ENCODE measurements at places on chromosomes 1 and 21.

DNA sequence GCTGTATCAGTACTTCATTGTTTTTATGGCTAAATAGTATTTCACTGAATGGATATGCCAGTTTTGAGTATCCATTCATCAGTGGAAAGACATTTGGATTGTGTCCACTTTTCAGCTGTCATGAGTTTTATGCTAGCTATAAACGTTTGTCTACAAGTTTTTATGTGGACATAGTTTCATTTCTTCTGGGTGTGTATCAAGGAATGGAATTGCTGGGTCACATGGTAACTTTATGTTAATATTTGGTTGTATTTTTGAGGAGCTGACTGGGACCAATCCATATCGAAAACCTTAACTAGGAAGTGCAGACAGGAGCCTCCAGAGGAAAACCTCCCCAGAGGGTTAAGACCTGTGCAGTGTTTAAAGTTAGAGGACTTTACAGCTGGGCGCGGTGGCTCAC is 31.8 kb upstream of the DISC1 start:
- no peak for DNase-seq

- peak; percentile 65 for DNase-seq
Observed at GRCh38 chr1:53807916-53808315, 30.2 kb downstream of the NDC1 start.

DNA sequence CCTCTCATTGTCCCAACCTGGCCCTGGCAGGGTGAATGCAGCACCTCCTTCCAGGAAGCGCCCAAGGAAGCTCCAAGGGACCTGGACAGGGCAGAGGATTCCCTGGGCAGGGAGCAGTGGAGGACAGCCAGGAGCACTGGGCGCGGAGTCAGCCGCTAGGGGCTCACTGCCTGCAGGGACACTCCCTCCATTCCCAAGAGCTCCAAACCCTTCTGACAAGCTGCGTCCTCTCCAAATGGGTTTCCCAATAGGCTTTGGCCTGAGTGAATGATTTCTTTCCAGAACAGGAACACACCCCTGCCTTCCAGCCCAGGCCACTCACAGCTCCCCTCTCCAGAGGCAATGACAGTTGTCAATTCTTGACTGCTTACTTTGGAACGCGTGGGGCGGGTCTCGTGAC is 128.5 kb upstream of the EDN2 start:
- no peak for DNase-seq

GRCh38 chr1:88276163-88276562 is 407.9 kb upstream of the PKN2 start:
- DNase-seq = no peak

DNA sequence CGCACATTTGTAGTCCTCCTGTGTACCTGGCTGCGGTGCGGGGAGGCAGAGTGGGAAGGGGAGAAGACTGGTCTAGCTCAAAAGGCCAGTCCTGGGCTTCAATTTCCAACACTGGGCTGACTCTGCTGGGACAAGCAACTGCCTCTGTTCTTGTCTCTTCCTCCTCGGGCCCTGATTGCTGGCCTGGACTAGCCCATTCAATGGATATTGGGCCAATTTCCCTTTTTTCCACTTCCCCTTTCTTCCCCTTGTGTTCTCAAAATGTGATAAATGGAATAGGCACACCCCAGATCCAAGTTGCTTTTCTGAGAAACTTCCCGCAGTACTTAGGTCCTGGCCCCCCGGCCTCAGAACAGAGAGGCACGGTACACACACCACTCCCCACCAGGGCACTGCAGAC is 48.2 kb downstream of the SPSB1 start:
- no peak for DNase-seq

DNA sequence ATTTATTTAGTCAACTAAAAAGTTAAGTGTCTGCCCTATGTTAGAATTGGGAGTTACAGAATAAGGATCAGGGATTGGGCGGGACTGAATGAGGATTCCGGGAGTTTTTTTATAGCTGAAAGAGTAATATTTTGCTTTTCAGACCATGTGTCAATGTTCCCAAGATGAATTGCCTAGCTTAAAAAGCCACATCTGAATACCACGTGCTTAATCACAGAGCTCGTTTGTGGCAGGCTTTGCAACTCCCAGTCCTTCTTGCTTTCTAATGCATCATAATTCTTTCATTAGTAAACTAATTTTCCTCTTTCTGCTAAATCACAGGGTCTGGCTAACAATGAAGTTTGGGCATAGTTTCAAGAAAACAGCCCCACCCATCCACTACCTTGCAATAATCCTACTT is 4.2 kb upstream of the BCL10 start:
- DNase-seq = no peak

GRCh38 chr1:218848009-218848408 is 325.7 kb upstream of the LYPLAL1 start:
- no peak for DNase-seq

- DNase-seq = no peak
Observed at GRCh38 chr1:17089506-17089905, 29.7 kb downstream of the PADI2 start.

DNA sequence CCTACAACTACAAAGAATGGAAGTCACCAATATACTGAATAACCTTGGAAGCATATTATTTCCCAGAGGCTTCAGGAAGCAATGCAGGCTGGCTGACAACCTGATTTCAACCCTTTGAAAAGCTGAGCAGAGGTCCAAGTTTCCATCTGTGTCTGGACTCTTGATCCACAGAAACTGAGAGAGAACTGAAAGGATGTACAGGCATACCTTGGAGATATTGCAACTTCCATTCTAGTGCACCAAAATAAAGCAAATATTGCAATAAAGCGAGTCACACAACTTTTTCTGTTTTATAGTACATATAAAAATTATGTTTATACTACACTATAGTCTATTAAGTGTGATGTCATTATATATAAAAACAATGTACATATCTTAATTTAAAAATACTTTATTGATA is 85.3 kb downstream of the TYW3 start:
- no peak for DNase-seq

- no peak for DNase-seq
Observed at GRCh38 chr1:11654137-11654938, at the start of the genes FBXO2 and FBXO44. TSS of gene FBXO2 (minus strand) at chr1:11654429. CDS start at chr1:11654340, 89 bp downstream. TSS of gene FBXO44 (plus strand) at chr1:11654877. CDS start at chr1:11655836, 959 bp downstream.

GRCh38 chr1:184156521-184157393 is 105.2 kb downstream of the TSEN15 start:
- DNase-seq = no peak

DNA sequence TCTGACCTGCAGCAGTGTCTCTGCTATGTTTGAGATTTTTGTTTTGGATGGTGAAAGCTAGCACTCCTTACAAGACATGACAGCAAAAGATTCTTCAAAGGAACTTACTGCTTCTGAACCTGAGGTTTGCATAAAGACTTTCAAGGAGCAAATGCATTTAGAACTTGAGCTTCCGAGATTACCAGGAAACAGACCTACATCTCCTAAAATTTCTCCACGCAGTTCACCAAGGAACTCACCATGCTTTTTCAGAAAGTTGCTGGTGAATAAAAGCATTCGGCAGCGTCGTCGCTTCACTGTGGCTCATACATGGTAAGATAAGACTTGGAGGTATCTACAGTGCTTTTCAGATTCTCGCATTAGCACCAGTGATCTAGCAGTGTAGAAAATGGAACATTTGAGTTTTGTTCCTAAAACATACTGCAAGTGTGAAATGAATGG is 200.2 kb downstream of the PDE4B start:
- DNase-seq = no peak

- DNase-seq = no peak
Observed at GRCh38 chr1:166410083-166410385, 243.2 kb upstream of the FAM78B start.

- no peak for DNase-seq
Observed at GRCh38 chr1:72516826-72517225, 234.5 kb upstream of the NEGR1 start.

- no peak for DNase-seq
Observed at GRCh38 chr1:65527707-65528503, 107.4 kb downstream of the LEPR start.

GRCh38 chr1:36149973-36150295 is 648 bp upstream of the TRAPPC3 start:
- no peak for DNase-seq

GRCh38 chr1:200379432-200379757 is 30.4 kb downstream of the ZNF281 start:
- DNase-seq = peak; percentile 78

GRCh38 chr1:170789063-170789462 is 125.1 kb downstream of the PRRX1 start:
- DNase-seq = no peak

DNA sequence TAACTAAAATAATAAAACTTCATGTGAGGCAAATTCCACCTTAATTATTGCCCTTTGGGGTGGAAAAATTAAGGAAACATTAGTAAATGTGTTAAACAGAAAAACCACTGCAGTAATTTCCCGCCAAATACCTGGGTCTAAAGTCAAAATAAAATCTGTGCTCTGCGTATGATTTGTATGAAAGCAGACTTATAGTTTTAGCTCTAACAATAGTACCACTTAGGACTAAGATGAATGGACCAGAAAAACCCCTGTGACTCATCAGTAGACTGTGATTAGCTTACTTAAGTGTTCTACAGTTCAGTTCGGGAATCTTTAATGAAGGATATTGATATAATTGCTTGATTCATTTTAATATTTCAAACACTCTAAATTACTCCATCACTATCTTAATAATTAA is 23.3 kb upstream of the C1orf105 start:
- peak; percentile 59 for DNase-seq

- DNase-seq = peak; percentile 12
Observed at GRCh38 chr1:186330758-186331157, 44.3 kb downstream of the TPR start.

- no peak for DNase-seq
Observed at GRCh38 chr1:114181356-114181755, 27.7 kb upstream of the SYT6 start.

DNA sequence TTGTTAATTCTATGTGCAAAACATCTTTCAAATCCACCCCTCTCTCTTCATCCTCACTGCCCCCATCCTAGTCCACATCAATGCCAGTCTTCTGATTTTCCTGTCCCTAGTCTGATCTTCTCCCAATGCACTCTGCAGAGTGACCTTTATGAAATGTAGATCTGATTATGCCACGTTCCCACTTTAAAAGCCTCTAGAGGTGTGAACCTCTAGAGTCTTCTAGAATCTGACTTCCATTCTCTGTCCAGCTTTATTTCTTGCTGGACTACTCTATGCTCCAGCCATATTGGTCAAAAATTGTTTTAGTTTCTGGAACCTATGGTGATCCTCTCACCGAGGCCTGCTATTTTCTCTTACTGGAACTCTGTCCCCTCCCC is 32.5 kb downstream of the ZNF648 start:
- no peak for DNase-seq

GRCh38 chr1:177355575-177355974 is 184.8 kb downstream of the BRINP2 start:
- peak; percentile 52 for DNase-seq

DNA sequence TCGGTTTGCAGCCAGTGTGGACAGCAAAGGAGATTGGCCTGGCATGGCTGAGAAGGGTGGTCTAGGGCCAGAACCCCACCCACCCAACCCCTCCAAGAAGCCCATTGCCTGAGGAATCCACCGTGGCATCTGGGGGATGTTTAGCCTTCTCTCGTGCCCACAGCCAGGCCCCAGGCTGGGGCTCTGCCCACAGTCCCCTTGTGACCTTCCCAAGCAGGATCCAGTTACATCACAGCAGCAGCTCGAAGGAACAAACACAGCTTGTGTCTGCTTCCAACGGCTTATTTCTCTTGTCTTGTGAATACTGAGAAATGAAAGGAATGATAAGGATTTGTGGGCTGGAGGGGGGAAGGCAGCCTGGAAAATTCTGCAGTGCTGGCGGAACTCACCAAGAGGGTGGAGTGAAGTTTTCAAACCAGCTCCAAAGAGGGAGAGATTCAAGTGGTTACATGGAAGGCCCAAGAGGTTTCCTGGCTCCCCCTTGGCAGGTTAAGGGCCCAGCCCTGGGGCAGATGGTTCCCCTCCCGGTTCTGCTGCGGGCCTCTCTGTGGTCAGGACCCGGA is 61.6 kb downstream of the DHRS3 start:
- peak; percentile 90 for DNase-seq

DNA sequence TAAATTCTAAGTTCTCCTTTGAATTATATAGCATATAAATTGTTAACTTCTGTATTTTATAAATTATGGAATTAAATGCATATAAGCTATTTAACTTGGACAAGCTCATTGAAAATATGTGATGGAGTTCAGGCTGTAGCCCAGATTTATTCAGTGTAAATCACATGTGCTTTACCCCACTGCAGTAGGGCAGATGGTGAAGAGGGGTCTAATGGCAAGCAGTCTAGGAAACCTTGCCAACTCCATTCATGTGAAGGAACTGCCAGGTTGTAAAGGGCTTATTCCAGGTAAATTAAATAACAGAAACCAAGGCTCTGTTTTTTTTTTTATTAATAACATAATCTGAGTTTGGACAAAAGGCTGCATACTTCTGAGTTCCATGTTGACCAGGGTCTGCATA is 243.2 kb downstream of the NCAM2 start:
- DNase-seq = no peak

GRCh38 chr1:155591770-155592169 is 18.2 kb upstream of the MSTO1 start:
- DNase-seq = peak; percentile 82

- DNase-seq = no peak
Observed at GRCh38 chr1:109265741-109266330, 16.5 kb downstream of the CELSR2 start.

DNA sequence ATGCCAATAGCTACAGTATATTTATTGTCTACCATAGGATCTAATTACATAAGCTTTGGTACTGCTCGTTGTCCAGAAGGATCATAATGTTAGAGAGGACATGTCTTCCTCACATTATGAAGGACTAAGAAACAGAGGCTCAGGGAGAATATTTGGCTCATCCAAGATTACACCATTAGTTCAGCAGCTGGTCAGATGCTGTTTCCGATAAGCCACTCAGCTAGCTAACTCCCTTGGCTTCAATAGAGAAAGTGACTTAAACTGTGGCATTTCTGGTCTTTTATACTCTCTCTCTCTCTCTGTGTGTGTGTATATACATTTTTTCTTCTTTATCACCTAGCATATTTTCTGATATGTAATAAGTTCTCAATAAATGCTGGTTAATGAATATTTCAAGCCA is 70.4 kb downstream of the DDR2 start:
- no peak for DNase-seq

GRCh38 chr21:43717967-43718871 is 710 bp upstream of the PDXK start:
- DNase-seq = no peak

GRCh38 chr1:73784026-73784425 is 413.9 kb downstream of the LRRIQ3 start:
- DNase-seq = no peak

GRCh38 chr1:16266411-16267118 is 29.6 kb upstream of the CPLANE2 start:
- peak; percentile 44 for DNase-seq

GRCh38 chr21:29195981-29196669 is 65.7 kb downstream of the MAP3K7CL start:
- DNase-seq = peak; percentile 98

Measured in choroid plexus epithelial cell (primary cell).